ENCODE measurements at places on chromosomes 5 and 9.

- DNase-seq: no peak
Observed at GRCh38 chr9:134229466-134230091, 65.2 kb upstream of the RNU6ATAC start.

- DNase-seq: no peak
Observed at GRCh38 chr9:108793573-108793972, 62.2 kb downstream of the ACTL7B start.

- peak; percentile 68 for DNase-seq
Observed at GRCh38 chr5:80238778-80239679, 16.8 kb downstream of the SERINC5 start.

DNA sequence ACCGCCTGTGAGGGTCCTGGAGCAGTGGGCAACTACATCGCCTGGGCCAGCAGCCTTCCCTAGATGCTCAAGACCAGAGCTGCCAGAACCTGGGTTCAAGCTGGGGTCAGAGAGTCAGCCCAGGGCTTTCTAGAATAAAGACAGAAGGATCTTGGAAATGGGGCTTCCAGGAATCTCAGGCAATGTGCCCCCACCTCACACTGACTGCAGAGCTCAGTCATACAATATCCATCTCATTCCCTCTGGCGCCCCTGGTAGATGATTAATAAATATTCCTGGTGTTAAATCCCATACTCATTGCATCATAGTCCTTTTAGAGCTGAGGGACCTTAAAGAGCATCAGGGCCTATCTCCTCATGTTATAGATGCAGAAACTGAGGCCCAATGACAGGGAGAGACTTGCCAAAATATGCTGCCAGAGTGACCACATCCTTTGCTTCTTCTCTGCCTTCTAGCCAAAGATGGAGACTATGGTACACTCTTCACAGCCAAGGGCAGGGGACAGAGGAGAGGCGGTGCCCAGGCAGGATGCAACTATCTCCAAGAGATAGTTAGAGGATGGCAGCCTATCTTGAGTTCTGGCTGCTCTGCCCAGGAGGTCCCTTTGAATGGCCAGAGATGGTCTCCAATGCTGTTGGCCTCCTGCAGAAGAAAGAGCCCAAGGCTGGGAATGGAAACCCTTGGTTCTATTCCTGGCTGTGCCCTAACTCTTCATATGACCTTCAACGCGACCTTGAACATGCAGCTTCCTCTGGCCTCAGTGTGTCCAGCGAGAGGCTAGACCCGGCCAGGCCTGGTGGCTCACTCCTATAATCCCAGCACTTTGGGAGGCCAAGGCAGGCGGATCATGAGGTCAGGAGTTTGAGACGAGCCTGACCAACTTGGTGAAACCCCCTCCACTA lies 36.2 kb upstream of the IL17B start:
- no peak for DNase-seq

GRCh38 chr5:107545486-107545885 lies 125.3 kb downstream of the EFNA5 start:
- DNase-seq: no peak

GRCh38 chr9:112892981-112893380 lies 2.3 kb upstream of the SLC46A2 start:
- DNase-seq: no peak

- DNase-seq: no peak
Observed at GRCh38 chr9:68533678-68534077, 7.0 kb downstream of the TMEM252 start.

DNA sequence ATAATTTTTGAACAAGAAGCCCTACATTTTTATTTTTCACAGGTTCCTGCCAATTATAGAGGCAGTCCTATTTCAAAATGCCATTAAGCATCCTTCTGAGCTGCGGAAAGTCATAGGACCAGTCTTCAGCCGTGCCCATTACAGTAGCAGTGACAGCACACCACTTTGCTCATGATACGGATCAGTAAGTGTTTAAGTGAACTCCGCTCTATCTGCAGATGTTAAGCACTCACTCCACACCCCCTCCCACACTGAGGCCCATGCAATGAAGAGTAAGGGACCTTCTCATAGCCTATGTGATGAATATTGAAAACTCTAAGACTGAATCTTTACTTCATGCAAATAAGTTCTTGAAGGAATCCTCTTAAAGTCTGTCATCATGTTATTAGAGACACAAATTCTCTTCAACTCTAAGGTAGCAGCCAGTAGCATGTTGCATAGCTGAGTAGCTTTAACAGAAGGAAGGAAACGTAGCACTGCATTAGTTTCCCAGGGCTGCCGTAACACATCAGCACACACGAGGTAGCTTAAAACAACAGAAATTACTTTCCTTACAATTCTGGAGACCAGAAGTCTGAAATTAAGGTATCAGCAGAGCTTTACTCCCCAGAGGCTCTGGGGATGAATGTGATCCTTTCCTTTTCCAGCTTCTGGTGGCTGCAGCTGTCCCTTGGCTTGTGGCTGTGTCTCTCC lies 20.3 kb upstream of the TAF11L2 start:
- no peak for DNase-seq

DNA sequence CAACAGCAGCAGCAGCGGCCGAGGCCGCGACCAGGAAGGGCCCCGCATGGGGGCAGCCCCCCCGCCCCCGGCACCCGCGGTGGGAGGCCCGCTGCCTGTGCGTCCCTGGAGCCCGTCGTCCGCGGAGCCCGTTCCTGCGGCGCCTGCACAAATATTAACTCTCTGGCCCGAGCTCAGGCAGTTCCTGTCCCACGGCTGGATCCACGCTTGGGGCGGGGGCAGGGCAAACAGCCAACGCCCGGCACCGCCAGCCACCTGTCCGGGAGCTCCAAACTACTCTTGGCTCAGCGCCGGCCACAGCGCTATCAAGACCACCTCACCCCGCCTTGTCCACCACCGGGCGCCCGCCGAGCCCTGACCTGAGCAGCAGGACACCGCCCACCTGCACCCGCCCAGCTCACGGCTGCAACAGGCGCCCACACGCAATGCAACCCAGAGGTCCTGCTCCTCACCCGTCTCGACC lies at the start of gene LRRC26:
LRRC26 (minus strand) TSS at position 156 of the 463 bp plus-strand sequence; CDS start at position 48, 108 bp downstream.
- DNase-seq: no peak
